ENCODE measurements at places on chromosomes 16 and 17. TPM values are rescaled to one million over a fixed set of nuclear protein-coding genes. Genes with fewer than 3 reads are reported as not detected.

Gene PRDM7
- not detected for total RNA-seq

Gene RAB34
- 4.9 TPM for total RNA-seq

- no peak for DNase-seq
Observed at GRCh38 chr17:14156689-14157088, 80.0 kb downstream of the CDRT15 start.

GRCh38 chr16:8641671-8642070 lies 20.2 kb downstream of the METTL22 start:
- no peak for DNase-seq

GRCh38 chr16:88013766-88014251 lies 62.6 kb downstream of the BANP start:
- DNase-seq, result no peak

DNA sequence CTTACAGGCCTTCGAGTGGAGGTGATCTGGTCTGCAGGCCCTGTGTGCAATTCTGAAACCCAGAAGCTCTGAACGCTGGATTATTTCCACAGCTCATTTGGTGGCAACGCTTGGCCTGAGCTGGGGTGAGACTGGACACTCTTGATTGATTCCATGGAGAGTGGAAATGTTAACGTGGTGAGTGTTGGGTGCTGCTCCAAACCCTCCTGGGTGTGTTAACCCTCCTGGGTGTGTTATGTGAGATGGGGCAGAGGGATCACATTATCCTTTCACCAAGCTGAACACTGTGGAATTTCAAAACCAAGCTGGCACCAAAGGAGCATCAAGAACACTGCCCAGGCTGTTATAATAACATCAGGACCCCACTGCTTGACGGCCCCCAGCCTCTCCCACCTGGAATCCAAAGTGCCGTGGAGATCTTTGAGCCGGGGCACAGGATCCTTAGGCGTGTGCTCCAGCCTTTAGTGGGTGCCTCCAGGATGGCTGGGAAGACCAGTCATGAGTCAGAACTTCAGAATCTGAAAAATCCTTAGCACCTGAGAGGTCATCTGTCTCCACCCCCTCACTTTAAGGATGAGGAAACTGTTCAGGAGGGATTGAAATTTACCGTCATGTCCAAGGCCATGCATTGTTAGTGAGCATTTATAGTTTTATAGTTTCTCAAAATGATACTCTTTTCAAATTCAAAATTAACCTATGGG lies 75.0 kb downstream of the RPTOR start:
- no peak for DNase-seq

DNA sequence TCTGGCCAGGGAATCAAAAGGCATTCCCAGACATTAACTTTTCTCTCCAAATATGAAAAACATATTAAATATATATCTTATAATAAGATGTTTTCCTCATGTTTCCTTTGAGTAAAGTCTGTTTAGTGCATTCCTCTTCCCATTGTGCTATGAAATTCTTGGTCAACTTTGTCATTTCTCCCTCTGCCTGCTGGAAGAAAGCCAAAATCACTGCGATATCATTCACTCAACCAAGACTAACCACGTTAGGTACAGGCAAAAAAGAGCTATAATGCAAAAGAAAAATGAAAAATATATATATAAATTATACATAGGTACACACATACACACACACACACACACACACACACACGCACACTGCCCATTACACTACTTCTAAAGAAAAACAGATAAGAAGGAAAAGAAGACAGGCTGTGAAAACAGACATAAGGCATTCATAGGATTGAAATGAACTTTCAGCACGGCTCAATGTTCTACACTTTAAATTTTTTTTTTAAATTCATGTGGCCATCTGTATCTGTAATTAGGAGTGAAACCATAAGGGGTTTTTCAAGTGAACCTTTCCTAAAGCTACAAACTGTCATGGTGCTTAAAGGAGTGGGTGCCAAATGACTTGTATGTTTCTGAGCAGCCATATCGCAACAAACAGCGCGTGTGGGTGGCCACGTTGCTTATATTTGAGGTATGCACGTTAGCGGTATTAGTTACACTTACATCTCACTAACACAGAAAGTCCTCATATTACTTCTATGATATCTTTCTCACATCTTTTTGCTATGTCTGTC lies 71.6 kb upstream of the PSMD7 start:
- no peak for DNase-seq

Measured in left lobe of liver (tissue), 2 donors.